ENCODE measurements at places on chromosomes 2 and 18.

DNA sequence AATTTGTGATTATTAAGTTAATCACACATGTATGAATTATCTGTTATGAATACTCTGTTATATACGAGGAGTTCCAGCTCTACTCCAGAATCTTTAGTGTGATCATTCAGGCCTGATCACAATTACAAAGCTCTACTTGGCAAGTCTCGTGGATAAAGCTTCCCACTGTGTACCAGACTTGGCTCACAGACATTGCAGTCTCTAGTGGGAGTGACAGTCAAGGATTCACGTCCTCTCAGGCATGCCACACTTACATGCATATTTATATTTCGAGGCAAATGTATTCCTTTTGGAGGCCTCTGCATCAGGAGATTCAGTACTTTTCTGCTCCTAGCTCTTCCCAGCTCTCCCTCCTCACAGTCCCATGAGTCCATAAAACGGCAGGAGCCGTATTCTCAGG lies 403.4 kb upstream of the CDH7 start:
- no peak for DNase-seq

DNA sequence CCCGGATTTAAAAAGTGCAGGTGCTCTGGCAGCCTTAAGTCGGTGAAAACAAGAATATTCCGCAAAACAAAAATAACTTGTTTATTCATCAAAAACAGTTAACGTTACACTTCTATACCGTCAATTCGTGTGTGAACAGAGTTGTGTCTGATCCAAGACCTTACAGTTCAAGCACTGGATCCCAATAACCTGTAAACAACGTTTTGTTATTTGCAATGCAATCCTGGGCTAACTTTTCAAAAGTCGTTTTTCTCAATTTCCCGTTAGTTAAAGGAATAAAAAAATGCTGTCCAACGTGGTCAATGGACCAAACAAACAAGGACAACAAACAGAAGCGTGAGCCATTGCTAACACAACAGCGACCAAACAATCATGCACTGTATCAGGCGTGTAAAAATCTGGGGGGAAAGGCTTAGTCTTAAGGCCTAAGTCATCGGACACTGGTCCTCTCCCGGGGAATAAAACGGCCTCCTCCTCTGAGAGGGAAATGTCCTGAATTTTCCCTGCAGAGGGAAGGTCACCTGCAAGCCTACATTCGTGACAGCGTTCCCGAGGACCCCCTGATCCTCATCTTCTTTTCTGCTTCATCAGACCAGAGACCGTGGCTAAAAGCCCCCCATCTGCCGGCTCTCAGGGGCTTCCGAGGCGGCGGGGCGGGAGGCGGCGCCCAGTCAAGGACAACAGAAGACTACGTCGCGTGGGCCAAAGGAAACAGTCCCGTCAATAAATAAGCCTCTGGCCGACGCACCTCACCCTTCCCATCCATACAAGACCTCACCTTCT lies 490 bp downstream of the NDUFS1 start:
- DNase-seq, result no peak

DNA sequence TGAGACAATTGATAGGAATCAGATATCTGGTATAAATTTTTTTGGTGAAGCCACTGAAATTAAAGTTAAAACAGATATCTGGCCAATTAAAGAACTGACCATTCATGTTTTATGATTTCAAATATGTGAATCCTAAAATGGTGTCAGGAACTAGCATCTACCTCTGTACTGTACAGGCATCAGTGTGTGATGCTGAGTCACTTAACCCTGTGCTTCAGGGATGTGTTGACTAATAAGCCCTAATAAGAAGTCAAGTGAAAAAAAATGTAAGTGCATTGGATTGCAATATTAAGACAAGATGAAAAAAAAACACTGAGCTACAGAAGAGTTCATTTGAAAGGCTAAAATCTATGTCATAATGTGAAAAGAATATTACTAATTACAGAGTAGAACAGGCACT lies 9.1 kb upstream of the UNC80 start:
- DNase-seq, result no peak

- no peak for DNase-seq
Measured at GRCh38 chr18:10269261-10269660, 185.2 kb upstream of the APCDD1 start.

DNA sequence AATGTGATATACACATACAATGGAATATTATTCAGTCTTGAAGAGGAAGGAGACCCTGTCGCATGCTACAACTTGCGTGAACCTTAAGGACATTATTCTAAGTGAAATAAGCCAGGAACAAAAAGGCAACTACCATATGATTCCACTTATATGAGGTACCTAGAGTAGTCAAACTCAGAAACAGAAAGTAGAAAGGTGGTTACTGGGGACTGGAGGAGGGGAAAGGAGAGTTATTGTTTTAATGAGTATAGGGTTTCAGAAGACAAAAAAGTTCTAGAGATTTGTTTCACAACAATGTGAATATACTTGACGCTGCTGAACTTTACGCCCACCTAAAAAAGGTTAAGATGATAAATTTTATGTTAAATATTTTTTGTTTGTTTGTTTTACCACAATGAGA lies 47.0 kb downstream of the CXCR4 start:
- DNase-seq, result no peak

All from Jurkat, Clone E6-1 (cell line).